ENCODE measurements at places on chromosomes 12 and 14.

DNA sequence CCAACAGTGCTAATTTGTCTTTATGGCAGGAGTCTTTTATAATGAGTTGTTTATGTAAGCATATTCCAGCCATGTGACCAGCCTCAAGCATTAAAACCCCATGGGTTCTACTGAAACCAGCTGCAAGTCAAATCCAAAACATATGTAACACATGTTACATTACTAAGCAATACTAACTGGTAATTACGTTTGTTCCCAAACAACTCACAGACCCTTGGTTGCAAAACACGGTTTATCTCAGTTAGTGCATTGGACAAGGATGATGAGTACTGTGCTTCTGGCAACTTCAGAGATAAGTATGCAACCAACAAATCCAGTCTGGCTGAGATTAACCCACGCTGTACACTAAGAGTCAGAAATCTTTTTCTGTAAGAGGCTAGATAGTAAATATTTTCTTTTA, 110.1 kb upstream of the FAR2 start:
- no peak for DNase-seq

DNA sequence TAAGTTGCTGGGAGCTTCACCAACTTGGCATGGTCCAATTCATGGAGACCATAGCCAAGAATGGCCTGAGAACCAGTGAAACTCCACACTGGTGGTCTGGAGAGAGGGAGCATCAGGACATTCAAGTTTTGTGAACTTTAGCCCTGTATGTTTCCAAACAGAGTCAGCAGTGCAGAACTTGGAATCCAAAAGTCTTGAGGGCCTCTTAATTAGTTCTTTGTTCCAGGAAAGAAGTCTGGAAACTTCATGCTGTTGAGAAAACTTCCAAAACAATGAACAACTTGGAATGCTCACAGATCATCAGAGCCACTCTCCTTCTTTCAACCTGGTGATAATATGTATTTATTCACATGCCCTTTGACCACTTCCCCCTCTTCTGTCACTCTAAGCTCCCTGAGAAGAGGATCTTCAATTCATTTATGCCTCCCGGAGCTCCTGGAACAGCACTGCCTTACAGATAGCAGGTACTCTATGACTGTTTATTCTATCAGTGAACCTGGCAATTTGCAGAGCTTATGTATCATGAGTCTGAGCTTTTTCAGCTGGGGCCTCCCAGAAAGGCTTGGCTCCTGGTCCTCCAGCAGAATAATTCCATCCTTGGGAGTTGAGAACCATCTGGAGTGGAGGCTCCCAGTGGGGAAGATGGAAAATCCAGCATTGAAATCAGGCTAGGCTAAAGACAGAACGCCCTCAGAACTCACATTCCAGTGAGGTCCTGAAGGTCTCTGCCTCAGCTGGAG, 191.4 kb downstream of the KTN1 start:
- DNase-seq, result no peak

GRCh38 chr14:69346710-69347109, 51.4 kb downstream of the ERH start:
- DNase-seq, result no peak

DNA sequence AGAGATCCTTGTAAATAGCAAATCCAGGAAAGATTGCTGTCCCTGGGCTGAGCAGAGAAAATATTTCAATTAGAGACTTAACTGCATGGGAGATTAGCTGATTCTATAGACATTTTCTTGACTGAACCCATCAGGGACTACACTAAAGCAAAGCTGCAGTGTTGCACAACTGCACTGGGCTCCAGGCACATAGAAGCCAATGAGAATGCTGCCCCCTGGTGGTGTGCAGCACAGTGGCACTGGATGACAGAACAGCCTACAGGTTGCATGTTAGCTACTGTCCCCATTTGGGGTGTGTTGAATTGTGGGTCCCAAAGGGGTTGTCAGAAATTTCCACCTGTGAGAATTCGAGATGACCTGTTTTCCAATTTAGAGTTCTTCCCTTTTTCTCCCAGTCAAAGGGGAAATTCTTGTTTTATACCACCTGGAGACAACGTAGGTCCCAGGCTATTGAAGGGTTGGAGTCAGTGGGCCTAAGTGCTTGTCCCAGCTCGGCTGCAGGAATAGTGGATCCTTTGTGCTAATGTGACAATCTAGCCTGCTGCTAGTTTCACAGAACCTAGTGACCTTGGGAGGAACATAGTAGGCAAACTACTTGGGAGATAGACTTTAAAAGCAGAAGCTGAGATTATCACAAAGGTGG, 114.7 kb downstream of the SLC8A3 start:
- peak; percentile 50 for DNase-seq

DNA sequence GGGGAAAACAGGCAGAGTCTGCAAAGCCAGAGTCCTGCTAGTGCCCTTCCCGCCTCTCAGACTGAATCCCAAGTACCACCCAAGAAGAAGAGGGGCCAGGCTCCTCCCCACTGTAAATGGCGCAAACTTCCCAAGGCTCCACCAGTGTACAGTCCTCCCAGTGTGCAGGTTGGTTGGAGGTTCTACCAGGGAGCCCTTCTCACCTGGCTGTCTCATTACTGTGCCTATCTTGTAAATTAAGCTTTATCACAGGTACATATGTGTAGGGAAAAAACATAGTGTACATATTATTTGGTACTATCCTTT, 189.7 kb downstream of the FSCB start:
- no peak for DNase-seq

DNA sequence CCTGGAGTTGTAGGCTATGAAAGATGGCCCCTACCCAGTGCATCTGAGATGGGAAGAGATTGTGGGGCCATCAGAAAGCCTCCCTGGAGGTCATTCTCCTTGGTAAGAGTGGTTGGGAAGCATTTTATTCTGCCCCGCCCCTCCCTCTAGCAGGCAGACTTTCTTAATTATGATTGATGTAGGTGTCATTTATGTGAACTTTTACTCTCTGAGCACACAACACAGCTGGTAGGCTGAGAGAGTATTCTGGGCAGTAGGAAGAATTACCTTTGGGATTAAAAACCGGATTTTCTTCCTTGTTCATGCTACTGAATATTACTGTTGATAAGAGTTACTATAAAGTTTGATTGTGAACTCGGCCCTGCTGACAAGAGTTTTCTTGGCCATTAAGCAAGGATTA, 266.8 kb downstream of the TTC6 start:
- no peak for DNase-seq

GRCh38 chr12:98696036-98696646, 51.1 kb downstream of the APAF1 start:
- no peak for DNase-seq

- no peak for DNase-seq
Observed at GRCh38 chr12:54427106-54427505, 8.0 kb upstream of the ITGA5 start.

DNA sequence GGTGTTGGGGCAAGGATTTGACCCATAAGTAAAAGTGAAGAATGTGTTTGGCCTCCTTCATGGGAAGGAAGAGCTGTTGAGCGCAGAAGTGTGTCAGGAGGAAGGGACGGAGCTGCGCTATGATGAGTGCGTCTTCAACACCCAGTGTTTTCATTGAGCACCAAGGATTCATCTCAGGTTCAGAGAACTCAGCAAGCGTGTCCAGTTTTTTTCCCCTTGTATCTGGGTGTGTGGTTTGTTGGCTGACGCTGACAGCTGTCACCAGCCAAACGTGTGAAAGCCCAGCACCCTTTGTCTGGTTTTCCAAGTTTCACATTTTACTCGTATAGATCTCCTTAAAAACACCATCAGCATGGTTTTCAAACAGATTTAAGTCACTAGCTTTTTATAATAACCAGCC, 12.3 kb downstream of the EP400 start:
- no peak for DNase-seq

Data from stimulated activated CD4-positive, alpha-beta T cell treated with anti-CD3 and anti-CD28 coated beads, Interleukin-1b, Interleukin-23, amount 100 ng/mL, for 24 hours (primary cell).